Memory B cell (primary cell): ENCODE measurements at places on chromosomes 13 and 19.

- no peaks in the 10 kb centered on the region for H3K4me1 ChIP-seq
- H3K4me3 ChIP-seq: no peak overlapping the region
- no peaks in the 10 kb centered on the region for H3K36me3 ChIP-seq
- H3K27ac ChIP-seq: no peak overlapping the region
- H3K27me3 ChIP-seq: no peaks in the 10 kb centered on the region
Observed at GRCh38 chr19:29079356-29080032, 133.5 kb downstream of the UQCRFS1 start.

- no peaks in the 10 kb centered on the region for H3K36me3 ChIP-seq
- DNase-seq: no peak
- no peak overlapping the region for H3K4me3 ChIP-seq
- peaks cover 8% of the 10 kb centered on the region for H3K27me3 ChIP-seq
Observed at GRCh38 chr13:43939086-43939485, 59.4 kb downstream of the LACC1 start.

- H3K27ac ChIP-seq: no peak overlapping the region
- H3K4me3 ChIP-seq: no peak overlapping the region
- no peak for DNase-seq
- no peaks in the 10 kb centered on the region for H3K36me3 ChIP-seq
- no peaks in the 10 kb centered on the region for H3K4me1 ChIP-seq
Observed at GRCh38 chr13:113730258-113730691, 28.8 kb upstream of the TMEM255B start.

- no peak overlapping the region for H3K4me3 ChIP-seq
- peaks cover 23% of the 10 kb centered on the region for H3K36me3 ChIP-seq
- peaks cover 35% of the 10 kb centered on the region for H3K4me1 ChIP-seq
- no peaks in the 10 kb centered on the region for H3K27me3 ChIP-seq
- H3K27ac ChIP-seq: no peak overlapping the region
- DNase-seq: no peak
Observed at GRCh38 chr13:97285221-97285955, 63.3 kb downstream of the MBNL2 start.

- no peaks in the 10 kb centered on the region for H3K36me3 ChIP-seq
- H3K27ac ChIP-seq: no peak overlapping the region
- peaks cover 5% of the 10 kb centered on the region for H3K4me1 ChIP-seq
- H3K4me3 ChIP-seq: no peak overlapping the region
- no peak for DNase-seq
- no peaks in the 10 kb centered on the region for H3K27me3 ChIP-seq
Observed at GRCh38 chr19:20278342-20278741, 111.3 kb downstream of the ZNF486 start.

- DNase-seq: peak; percentile 44
- H3K27me3 ChIP-seq: no peaks in the 10 kb centered on the region
- no peaks in the 10 kb centered on the region for H3K36me3 ChIP-seq
- peak overlapping the region; percentile 12 for H3K27ac ChIP-seq
Observed at GRCh38 chr19:35644987-35645679, 3.0 kb upstream of the COX6B1 start.

- H3K27me3 ChIP-seq: peaks cover 14% of the 10 kb centered on the region
- no peaks in the 10 kb centered on the region for H3K4me1 ChIP-seq
- no peak for DNase-seq
- no peak overlapping the region for H3K4me3 ChIP-seq
- H3K27ac ChIP-seq: no peak overlapping the region
- H3K36me3 ChIP-seq: no peaks in the 10 kb centered on the region
Observed at GRCh38 chr13:29254626-29255370, 340.7 kb downstream of the SLC7A1 start.
